Stimulated activated CD4-positive, alpha-beta T cell treated with anti-CD3 and anti-CD28 coated beads, Interleukin-1b, Interleukin-23, amount 100 ng/mL, for 48 hours (primary cell): ENCODE measurements at places on chromosomes 5 and 9.

DNA sequence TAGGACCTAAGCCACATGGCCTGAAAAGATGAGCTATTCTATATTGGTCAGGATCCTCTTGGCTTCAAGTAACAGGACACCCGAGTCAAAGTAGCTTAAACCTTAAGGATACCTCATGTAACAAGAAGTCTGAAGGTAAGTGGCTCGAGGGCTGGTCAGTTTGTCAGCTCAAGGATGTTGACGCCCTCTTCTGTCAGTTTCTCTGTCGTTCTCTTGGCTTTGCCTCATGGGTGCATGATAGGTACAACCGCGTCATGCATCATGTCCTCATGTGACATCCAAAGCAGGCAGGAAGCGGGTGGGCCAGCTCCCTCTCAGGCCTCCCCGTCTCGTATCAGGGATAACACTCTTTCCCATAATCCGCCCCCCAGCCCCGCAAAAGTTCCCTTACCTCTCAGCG, 22.1 kb upstream of the TCERG1 start:
- DNase-seq: no peak

GRCh38 chr9:125956102-125956501, 208.9 kb downstream of the PBX3 start:
- DNase-seq: no peak

DNA sequence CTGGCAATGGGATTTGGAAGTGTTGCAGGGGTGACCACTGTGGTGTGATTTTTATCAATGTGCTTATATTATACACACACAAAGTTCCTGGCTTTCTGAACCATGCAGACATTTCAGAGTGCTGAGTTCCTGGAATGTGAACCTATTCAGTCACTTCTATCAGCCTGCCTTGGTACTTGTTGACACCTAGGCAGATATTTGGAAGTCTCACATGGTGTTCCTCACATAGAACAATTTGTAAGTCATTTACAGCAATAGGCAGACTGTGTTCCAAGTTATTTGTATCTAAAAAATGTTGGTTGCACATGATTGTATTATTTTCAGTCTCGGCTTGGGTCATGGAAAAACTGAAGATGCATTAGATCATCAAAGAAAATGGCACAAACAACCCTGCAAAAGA, 182.2 kb downstream of the SREK1 start:
- no peak for DNase-seq

DNA sequence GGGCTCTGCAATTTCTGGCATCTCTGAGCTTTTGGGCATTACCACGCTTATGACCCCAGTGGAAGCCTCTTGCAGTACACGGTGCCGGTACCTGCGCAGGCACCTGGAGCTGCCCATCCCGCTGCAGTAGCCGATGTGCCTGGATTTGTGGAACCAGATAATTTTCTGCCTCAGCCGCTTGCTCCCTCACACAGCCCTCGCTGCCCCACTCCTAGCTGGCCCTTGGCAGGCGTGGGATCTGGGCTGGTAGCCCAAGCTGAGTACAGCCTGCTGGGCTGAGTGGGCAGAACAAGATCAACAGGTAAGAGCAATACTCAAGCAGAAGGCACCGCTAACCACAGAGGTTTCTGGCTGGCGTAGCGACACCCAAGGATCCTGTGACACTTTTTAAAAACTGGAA, 1808.8 kb upstream of the ACO1 start:
- DNase-seq: no peak

- DNase-seq: no peak
Measured at GRCh38 chr9:125507226-125507625, 199.8 kb downstream of the MAPKAP1 start.

DNA sequence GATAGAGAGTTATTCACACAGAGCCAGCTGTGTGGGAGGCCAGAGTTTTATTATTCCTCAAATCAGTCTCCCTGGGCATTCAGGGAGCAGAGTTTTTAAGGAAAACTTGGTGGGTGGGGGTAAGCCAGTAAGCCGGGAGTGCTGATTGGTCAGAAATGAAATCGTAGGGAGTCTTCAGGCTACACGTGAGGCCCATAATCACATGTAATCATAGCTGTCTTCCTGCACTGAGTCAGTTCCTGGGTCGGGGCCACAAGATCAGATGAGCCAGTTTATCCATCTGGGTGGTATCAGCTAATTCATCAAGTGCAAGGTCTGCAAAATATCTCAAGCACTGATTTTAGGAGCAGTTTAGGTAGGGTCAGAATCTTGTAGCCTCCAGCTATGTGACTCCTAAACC, 10.8 kb upstream of the TTC39B start:
- no peak for DNase-seq

- DNase-seq: no peak
Measured at GRCh38 chr5:174531782-174532191, 192.6 kb upstream of the MSX2 start.

- no peak for DNase-seq
Measured at GRCh38 chr9:121859646-121860045, 208.2 kb downstream of the DAB2IP start.

DNA sequence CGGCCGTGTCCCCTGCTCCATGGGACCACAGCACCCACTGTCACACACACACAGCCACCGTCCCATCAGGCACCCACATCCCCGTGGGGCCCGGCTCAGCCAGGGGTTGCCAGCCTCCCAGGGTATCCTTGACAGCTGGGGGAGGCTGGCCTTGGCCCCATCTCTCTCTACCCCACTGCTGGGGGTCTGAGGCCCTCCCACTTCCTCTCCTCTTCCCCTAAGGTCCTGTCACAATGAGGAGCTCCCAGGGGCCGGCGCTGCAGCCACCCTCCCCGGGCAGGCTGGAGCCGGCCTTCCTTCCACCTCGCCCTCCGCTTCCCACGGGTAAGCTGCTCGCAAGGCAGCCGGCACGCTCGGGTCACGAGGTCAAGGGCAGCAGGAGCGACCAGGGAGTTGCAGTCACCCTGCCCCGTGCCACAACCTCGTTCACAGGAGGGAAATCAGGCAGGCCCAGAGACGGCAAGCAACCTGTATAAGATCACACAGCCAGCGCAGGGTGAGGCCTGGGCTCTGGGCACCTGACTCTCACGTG, 38.6 kb upstream of the NOTCH1 start:
- DNase-seq: no peak

DNA sequence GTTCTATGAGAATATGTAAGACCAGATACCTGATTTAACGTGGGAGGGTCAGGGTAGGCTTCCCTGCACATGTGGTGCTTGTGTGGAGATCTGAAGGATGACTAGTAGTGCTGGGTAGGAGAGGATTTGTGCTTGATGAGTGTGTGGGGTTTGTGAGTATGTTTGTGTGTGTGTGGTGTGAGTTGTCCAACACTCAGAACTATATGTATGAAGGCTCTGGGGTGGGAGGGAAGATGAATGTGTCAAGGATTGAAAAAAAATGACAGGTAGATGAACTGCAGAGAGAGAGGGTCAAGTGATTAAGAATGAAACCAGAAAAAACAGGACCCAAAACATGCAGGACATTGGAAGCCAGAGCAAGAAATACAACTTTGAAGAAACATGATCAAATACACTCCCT, 154.6 kb upstream of the NR3C1 start:
- no peak for DNase-seq

DNA sequence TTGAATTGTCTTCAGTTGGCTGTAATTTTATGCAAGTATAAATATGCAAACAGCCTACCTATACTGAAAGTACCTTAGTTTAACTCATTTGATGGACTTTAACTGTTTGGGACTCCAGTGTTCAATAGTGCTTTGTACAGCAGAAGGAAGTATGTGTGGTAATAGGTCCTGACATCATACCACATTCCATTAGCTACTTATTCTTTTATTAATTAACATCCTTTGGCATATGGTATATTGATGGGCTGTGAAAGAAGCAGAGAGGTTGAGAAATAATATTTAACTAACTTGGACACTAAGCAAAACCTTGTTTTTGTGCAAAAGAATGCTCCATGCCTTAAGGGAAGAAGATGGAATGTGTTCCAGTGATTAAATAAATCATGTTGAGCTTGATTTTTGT, 97.6 kb upstream of the SEMA6A start:
- DNase-seq: no peak

DNA sequence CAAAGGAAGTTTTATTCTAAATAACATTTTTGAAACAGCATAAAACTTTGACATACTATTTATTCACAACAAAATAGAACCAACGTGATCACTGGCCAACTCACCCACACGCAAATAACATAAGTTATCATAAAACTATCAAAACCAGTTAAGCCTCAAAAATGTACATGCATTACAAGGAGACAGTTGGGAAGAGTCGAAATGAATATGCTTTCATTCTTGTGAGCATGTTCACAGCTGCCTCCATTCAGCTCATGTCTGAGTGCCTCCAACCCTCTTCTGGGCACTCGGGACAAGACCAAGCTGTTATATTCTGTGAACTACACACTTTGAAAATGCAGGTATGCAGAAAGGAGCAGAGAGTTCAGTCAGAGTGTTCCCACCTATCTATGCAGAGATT, 284.9 kb downstream of the BNC2 start:
- DNase-seq: no peak

GRCh38 chr9:36818965-36819870, 214.8 kb downstream of the PAX5 start:
- DNase-seq: no peak

DNA sequence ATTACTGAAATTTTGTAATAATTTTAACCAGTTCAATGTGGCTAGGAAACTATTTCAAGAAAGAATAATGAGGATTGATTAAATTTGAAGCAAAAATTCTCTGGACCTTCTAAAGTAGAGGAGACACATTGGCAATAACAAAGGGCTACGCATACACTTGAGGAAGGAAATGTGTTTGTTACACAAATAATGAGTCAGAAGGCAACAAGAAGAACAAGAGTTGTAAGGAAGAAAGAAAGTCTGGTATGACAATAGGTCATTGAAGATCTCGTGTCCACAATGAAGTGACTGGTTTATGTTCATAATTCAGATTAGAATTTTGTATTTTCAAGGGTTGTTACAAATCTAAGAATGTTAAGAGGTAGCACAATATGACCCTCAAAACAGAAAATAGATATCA, 25.8 kb downstream of the ST8SIA4 start:
- no peak for DNase-seq

GRCh38 chr9:112140936-112141335, 34.2 kb downstream of the SUSD1 start:
- no peak for DNase-seq

- no peak for DNase-seq
Measured at GRCh38 chr5:176530983-176531901, 6.0 kb downstream of the RNF44 start.
